NCI-H1930 (cell line): ENCODE measurements at places on chromosomes 1 and 21.

- DNase-seq = no peak
Measured at GRCh38 chr1:909861-910310, 13.8 kb upstream of the SAMD11 start.

GRCh38 chr21:16800536-16801275 is 712.1 kb upstream of the CXADR start:
- DNase-seq = no peak

DNA sequence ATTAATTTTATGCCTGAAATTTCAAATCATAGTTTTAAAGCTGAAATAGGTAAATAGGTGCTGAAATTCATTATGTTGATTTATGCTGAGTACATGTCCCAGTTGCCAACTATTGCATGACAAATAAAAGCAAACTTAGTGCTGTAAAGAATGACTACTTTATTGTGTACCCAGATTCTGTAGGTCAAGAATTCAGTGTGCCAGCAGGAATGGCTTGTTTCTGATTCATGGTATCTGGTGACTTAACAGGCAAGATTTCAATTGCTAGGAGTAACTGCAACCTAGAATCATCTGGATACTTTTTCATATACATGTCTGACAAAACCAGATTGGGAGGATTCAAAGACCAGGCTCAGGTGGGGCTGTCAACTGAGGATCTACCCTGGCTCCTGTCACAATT is 678.4 kb upstream of the ADAMTS5 start:
- no peak for DNase-seq

- DNase-seq = no peak
Measured at GRCh38 chr1:56525489-56526041, 53.8 kb downstream of the PLPP3 start.

GRCh38 chr21:25176637-25177412 is 430.5 kb downstream of the MRPL39 start:
- no peak for DNase-seq
